ENCODE measurements at places on chromosomes 6 and 20.

DNA sequence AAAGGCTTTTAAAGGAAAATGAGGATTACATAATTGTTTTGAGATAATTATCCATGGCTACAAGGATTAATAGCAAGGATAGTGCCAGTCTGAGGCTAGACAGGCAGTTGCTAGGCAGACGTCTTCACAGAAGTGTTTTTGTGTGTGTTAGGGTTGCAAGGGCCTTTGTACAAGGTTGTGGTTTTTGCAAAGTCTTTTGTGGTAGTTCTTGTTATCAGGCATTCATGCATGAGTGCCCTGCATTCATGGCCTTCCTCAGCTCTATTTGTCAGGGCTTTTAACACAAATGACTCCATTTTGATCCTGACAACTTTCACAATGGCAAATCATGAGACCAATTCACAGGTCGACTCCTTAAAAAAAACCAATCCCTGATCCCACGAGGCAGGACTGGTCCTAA, 68.1 kb upstream of the TXNDC5 start:
- DNase-seq = no peak

DNA sequence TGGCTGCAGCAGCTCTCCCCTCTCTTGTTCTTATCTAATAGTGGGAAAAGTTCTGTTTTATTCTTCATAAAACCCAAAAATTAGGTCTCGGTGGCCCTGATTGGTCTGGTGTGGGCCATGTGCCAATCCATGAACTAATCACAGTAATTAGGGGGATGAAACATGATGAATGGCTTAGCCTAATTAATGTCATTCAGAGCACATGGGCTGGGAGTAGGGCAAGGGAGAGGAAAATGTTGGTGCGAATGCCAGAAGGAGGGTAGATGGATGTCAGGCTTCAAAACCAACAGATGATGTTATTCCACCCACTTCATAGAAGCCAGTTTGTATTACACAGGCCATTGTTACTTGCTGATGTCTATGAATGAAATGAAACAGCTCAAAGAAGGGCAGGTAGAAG, 46.5 kb downstream of the PLEKHG1 start:
- DNase-seq = no peak

GRCh38 chr20:2285193-2285592, 10.6 kb upstream of the TGM3 start:
- DNase-seq = no peak

- DNase-seq = no peak
Measured at GRCh38 chr20:23187751-23188150, 101.6 kb upstream of the CD93 start.

Data from NCI-H1417 treated with DMSO at 0.1 percent for 48 hours (cell line).